ENCODE measurements at places on chromosomes 1 and 21.

- peak; percentile 46 for DNase-seq
These were observed 862 bp upstream of the DIPK1A start for GRCh38 chr1:92961896-92962752.

DNA sequence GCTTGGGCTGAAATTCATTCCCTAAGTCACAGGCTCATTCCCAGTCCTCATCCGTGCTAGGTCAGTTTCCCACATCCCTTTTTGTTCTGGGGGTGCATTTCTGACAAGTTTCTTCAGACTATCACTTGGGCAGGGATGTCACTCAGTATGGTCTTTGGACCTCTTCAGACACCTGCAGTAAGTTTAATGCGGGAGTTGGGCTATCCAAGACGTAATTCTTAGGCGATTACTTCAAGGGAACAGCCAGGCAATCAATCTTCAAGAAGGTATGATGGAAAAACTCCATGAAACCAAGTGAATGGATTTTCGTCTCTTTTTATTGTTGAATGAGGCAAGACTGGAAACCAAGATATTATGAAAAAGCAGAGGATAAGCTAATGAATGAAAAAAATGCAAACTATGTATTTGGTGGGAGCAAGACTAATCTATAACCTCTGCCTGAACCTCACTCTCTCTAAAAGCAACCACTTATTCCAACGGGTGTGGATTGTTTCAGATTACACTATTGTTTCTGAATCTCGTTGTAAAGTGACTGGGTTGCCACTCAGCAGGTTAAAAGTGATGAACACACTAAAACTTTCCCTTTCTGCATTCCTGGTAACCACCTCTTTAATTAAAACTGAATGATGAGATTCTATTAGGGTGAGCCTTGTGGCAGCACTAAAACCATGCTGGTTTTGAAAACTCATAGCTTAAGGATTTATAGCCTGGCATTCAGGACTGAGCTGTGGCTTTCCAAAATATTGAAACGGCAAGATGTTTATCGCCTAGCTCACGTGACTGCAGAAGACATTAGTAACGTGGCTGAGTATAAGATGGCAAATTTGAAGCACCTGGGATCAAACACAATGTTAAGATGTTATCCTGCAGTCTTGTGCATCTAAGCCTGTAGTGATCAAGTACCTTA lies 1.1 kb downstream of the RASAL2 start:
- DNase-seq, result no peak

DNA sequence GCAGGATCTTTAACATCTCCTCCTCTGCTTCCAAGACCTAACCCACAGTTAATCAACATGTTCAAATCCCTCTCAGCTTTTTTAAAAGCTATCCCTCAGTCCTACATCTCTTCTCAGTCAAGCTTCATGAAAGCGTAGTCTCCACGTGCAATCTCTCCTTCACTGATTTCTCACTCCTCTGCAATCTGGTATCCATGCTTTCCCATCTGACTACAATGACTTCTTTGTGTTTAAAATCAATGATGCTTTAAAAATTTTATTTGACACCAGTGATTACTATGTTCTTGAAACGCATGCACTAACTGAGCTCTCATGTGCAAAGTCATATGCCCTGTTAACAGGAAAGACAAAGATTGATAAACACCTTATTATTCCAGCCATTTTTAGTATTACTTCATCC lies 67.5 kb upstream of the BEND5 start:
- no peak for DNase-seq

DNA sequence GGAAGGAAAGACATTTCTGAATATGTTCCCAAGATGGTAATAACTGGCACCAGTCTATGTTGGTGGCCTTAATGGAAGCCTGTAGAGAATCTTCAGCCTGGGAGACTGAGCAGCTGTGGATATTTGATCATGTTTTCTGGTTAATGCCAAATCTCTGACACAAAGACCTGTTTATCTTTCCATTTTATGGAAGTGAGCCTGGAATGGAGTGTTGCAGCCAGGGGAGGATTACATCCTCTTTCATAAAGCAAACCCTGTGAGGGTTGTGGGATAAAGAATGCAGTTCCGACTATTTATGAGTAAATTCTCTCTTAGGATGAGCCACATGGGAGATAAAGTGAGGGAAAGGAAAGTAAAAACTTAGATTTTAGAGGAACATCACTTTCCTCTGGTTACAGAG lies 144.1 kb downstream of the PCP4 start:
- no peak for DNase-seq

DNA sequence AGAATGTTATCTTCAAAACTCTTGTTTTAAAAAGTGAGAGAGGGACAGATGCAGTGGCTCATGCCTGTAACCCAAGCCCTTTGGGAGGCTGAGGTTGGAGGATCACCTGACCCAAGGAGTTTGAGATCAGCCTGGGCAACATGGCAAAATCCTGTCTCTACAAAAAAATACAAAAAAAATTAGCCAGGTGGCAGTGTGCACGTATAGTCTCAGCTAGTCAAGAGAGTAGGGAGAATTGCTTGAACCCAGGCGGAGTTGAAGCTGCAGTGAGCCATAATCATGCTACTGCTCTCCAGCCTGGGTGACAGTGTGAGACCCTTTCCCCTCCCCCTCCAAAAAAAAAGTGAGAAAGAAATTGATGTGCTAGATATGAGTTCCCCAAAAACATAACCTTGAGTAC lies 131.0 kb downstream of the KCNT2 start:
- DNase-seq, result no peak

DNA sequence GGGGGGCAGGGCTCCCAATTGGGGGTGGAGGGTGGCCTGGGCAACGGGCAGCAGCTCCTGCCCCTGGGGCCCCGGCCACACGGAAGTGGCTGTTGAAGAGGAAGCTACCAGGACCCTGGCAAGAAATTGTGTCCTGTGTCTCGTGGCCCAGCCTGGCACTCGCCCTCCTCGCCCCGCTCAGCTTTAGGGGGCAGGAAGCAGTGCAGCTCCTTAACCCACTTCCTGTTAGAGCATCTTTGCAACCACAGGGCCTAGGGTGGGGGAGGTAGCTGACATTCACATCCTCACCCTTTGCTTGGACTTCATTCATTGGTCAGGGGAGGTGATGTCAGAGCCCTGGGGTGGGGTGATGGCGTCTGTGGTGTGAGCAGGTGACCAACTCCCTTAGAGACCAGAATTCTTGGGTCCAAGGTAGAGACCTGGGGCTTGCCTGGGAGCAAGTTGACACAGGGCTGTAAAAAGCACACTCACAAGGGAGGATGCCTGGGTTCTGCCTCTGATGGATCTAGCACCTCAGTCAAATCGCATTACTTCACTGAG lies at the start of gene ARHGAP30:
Gene ARHGAP30 (minus strand): TSS at position 161 of the 540 bp plus-strand sequence. CDS start 267 bp downstream, outside the sequence.
- DNase-seq, result peak; percentile 88

DNA sequence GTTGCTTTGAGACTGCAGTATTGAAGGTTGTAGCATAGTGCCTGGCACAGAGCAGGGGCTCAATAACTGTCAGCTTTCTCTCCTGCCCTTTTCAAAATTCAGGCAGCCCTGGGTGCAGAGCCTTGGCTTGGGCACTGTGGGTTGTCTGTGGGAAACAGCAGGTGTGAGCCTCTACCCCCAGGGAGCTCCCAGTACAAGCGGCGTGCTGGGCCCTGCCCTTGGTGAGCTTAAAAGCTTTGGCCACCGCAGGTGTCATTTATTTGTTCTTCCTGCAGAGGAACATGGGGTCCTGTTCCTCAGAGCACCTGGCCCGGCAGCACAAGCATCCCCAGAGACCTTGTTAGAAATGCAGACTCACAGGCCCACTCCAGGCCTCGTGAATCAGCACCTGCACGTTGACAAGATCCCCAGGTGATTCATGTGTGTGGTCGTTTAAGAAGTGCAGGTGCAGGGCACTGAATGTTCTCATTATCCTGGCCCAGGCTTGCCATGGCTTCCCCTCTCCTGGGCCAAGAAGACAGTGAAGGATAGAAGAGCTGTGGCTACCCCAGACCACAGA lies 29.9 kb upstream of the IGSF21 start:
- DNase-seq, result no peak

- DNase-seq, result no peak
These were observed 74.1 kb upstream of the CASZ1 start for GRCh38 chr1:10870493-10871096.

DNA sequence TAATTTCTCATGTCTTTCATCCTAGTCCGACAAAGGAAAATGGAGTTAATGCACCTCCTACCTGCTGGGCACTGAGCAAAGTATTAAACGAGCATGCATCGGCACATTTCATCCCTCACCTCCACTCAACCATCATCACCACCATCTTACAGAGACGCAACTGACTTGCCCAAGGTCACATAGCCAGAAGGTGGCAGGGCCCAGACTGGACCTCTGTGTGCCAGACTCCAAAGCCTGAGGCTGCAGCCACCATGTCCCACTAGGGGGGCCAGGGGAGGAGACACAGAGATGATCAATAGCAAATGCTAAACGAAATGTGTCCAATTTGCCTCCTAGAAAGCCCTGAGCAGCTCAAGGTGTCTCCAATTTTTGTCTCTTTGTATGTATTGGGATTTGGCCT lies 163.7 kb upstream of the EDN2 start:
- DNase-seq, result no peak

GRCh38 chr21:34821717-34822116 lies 152.9 kb downstream of the CLIC6 start:
- DNase-seq, result no peak

DNA sequence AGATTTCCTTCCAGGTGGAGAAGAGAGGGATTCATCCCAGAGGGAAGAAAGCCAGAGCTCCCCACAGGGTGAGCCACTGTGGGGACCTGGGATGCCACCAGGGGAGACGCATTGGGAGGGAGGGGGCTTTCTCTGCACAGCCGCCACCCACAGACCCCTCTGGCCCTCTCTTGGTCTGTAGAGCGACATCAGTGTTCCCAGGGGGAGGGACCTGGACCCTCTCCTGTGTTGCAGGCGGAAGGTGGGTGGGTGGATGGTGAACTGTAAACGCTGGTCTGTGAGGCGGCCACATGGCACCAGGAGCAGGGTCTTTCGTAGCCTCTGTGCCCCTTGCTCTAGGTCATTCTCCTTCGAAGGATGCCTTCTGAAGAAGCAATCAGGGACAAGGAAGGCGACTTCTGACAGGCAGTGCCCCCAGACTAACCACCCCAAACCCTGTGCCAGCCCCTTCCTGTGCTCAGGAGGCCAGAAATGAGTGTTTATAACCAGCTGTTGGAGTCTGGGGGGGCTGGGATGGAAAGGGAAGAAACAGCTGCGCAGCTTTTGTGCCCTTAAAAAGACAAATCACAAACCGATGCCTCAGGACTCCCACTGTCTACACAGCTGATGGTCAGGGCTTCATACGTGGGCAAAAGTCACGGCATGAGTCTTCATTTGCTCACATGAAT lies 121.4 kb upstream of the ZBTB40 start:
- DNase-seq, result no peak
